ENCODE measurements at places on chromosomes 1 and 21.

- no peak for DNase-seq
These were observed 235.4 kb downstream of the TTLL7 start for GRCh38 chr1:83763361-83764095.

GRCh38 chr1:29631836-29632805 is 395.8 kb downstream of the PTPRU start:
- no peak for DNase-seq

- DNase-seq: no peak
These were observed 15.2 kb upstream of the GPR153 start for GRCh38 chr1:6275826-6276782.

GRCh38 chr1:153217212-153217611 is at the start of gene PRR9:
PRR9 (plus strand) TSS chr1:153217584; CDS start chr1:153218145, 561 bp downstream.
- peak; percentile 11 for DNase-seq

DNA sequence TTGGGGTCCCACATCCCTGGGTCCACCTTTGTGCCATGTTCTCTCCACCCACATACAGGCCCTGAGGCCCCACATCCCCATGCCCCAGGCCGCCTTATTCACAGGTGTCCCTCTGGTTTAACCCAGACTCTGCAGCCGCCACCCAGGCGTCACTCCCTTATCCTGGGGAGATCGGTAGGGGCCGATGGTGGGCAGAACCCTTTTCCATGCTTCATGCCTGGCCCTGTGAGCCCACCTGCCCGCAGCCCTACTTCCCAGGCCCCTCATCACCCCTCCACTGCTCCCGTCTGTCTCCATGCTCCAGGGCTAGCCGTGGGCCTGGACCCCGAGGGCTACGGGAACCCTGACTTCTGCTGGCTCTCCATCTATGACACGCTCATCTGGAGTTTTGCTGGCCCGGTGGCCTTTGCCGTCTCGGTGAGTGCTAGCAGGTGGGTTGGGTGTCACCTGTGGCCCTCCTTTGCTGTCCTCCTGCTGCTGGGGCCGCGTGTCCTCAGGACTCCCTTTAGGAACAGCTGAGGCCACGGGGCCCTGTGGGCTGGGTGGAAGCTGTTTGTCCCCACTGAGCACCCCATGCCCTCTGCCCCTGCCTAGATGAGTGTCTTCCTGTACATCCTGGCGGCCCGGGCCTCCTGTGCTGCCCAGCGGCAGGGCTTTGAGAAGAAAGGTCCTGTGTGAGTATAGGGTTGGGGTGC is 12.2 kb downstream of the PSRC1 start:
- DNase-seq: no peak

Measured in bronchial epithelial cell (primary cell).